ENCODE measurements at places on chromosomes 4 and X.

DNA sequence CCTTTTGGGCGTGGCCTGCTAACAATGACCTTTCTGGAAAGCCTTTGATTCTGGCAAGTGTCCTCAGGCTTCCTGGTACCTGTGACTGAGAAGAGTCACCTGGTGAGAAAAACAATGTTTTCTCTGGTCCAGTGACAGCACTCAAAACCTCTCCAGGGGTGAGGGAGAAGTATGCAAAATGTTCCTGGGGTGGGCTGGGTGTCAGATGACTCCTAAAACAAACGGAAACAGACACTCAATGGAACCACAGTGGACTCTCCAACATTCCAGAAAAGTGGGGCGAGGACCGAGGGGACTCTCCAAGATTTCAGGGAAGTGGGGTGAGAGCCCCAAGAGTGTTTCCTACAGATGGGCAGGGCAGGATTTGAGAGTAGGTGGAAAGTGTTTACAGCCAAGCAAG lies 69.5 kb downstream of the ANAPC4 start:
- no peak for DNase-seq

DNA sequence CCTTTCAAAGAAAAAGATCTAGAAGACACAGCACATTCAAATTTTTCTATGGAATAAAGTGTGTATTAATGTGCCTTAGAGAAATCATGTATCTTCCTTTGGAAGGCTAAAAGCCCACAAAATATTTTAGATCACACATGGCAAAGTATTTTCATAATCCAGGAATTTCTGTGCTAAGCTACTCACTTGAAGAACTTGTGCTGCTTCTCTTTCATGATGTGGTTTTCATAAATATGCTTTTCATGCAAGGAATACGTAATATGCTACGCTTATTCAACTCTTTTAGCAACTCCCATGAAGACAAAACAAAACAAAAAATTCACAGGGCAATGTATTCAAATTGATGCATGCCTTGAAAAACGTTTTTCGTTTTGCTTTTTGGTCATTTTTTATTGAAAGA lies 125.6 kb downstream of the ARHGAP24 start:
- DNase-seq, result no peak

DNA sequence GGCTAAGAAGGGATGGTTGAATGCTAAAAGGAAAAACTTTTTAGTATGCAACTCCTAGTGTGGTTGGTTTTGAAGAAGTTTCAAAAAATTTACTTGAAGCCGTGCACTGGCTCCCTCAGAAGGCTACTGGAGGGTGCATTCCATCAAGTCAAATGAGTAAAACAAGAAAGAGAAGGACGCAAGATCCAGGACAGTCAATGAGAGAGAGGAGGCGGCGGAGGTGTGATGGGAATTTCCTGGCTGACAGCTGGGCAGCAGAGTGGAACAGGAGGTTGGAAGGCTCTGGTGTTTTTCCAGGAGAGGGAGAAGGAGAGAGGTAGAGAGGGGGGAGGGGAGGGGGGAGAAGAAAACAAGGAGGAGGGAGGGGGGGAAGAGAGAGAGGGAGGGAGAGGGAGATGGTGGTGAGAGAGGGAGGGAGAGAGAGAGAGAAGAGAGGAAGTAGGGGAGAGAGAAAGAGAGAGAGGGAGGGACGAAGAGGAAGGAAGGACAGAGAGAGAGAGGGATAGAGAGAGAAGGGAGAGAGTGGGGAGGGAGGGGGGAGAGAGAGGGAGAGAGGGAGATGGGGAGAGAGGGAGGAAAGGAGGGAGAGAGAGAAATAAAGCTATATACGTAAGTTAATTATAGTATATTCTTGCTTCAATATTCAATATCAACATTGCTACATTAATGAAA lies 126.4 kb downstream of the SH3KBP1 start:
- no peak for DNase-seq

- no peak for DNase-seq
Observed at GRCh38 chr4:98864560-98864959, 64.4 kb downstream of the EIF4E start.

- no peak for DNase-seq
Observed at GRCh38 chr4:79854856-79855502, 218.1 kb downstream of the ANTXR2 start.

- DNase-seq, result no peak
Observed at GRCh38 chr4:154024097-154024694, 235.3 kb upstream of the SFRP2 start.

- DNase-seq, result no peak
Observed at GRCh38 chr4:61984260-61984909, 784.3 kb downstream of the ADGRL3 start.

GRCh38 chr4:124212815-124213630 lies 499.5 kb downstream of the ANKRD50 start:
- peak; percentile 74 for DNase-seq

- DNase-seq, result no peak
Observed at GRCh38 chrX:44946771-44947170, 73.8 kb downstream of the KDM6A start.

DNA sequence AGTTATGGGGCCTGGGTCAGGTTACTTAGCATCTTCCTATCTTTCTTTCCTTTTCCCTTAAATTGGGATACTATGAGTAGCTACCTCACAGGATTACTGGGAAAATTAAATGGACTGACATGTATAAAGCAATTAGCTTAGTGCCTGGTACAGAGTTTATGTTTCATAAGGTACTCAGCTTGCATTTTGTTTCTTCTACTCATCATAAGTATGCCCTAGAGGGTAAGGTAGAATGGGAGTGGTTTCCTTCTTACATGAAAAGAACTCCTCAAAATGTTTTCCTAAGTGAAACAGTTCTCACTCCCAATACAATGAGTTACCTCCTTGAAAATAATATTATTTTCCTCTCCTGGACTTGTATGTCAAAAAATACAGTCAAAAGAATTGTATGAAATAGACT lies 75.7 kb downstream of the NPFFR2 start:
- no peak for DNase-seq

GRCh38 chrX:8939322-8939721 lies 94.6 kb downstream of the FAM9B start:
- DNase-seq, result no peak

DNA sequence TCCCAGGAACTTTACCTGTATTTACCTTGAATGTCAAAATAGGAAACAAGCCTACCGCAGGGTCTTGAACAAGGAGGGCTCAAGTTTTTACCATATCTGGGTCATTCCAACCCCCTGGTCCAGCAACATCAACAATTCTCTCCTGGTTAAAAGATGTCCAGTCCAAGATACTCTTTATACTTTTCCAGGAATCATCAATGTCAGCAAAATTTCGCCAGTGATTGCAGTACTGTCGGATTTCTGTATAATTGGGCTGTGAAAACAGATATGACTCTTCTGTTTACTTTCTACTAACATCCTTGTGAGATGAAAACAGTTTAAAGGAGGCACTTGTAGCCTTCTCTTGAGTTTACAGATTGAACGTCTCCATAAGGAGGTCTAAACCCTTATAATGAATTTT lies 7.9 kb downstream of the RPL36A start:
- no peak for DNase-seq

Measured in right hindlimb (tissue), 1 donor.